Muscle of arm (tissue), 14 donors: ENCODE measurements at places on chromosomes 13 and 19. TPM values are rescaled to one million over a fixed set of nuclear protein-coding genes. Genes with fewer than 3 reads are reported as not detected.

BLVRB gene
- not detected for polyA plus RNA-seq

KIR2DL1 gene
- not detected for polyA plus RNA-seq

LILRB5 gene
- 9.9 TPM for polyA plus RNA-seq

POLD1 gene
- polyA plus RNA-seq: 28.3 TPM

CCDC194 gene
- polyA plus RNA-seq: not detected

SLITRK1 gene
- polyA plus RNA-seq: 3.1 TPM

DNA sequence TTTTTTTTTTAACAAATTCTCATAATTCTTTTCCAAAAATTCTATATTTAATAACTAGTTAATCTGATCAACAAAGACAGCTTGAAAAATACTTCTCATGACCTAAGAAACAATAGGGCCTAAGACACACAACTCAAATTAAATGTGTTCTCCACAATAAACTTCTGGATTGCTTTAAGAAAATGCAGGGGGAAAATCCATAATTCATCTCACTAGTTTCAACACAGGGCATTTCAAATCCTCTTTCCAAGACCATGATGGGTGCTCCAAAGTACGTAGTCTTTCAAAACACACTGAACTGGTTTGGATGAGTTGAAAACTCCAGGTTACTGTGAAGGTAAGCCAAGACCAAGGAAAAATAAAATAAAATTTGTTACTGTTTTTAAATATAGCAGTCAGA, 62.6 kb downstream of the DCLK1 start:
- peak; percentile 44 for DNase-seq

DNA sequence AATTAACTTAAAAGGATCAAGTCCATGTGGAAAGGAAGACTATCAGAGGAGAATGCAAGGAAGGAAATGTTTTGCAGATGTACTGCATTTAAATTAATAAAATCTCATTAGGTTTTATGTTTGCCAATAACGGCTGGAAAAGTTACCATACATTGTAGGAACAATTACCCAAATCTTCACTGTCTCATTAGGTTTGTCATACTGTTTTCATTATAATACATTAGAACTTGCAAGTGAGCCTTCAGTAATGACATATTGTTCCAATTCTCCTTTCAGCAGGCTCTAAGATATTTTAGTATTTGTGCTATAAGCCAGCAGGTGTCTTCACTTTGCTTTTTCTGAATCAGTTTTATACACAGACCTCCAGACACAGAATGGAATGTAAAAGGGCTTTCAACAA, 661.6 kb upstream of the KLHL1 start:
- peak; percentile 30 for DNase-seq

GRCh38 chr19:34363930-34364329, 1.1 kb upstream of the GPI start:
- no peak for DNase-seq

DNA sequence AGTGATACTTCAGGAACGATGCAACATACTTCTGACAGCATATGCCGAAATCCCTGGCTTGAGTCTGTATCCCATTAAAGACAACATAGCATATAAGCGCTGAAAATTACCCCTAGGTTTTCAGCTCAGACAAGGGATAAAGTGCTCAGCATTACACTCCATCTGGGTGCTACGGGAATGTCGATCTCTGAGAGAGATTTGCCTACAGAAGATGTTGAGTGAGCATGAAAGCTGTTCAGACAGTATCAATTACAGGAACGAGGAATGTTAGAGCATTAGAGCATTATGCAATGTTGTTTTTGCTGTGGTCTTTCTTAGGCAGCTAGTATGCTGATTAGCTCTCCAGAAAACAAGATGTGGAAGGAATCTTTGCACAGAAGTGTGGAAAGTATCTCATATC, 484.5 kb downstream of the LIG4 start:
- no peak for DNase-seq

GRCh38 chr13:107649079-107649478, 566.3 kb downstream of the LIG4 start:
- no peak for DNase-seq

- DNase-seq: no peak
Observed at GRCh38 chr19:57382806-57383488, 6.7 kb upstream of the ZNF548 start.

GRCh38 chr19:18478545-18479311, 40.8 kb upstream of the ISYNA1 start:
- DNase-seq: peak; percentile 52

GRCh38 chr13:65907666-65908525, 1322.2 kb downstream of the PCDH9 start:
- DNase-seq: no peak

- no peak for DNase-seq
Observed at GRCh38 chr13:35886332-35887114, 244.7 kb downstream of the DCLK1 start.

DNA sequence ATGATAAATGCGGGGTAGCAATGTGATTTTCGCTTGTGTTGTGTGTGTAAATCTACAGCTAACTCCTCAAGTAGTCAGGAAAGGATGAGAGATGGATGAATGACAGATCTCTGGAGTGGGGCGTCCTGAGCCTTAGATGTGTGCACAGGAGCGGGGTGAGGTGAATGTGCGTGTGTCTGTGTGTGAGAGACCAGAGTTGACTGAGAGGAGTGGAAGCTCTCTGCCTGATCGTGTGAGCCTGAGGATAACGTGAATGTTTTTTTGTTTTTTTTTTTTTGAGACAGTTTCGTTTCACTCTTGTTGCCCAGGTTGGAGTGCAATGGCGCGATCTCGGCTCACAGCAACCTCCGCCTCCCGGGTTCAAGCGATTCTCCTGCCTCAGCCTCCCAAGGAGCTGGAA, 805 bp downstream of the ZNF461 start:
- no peak for DNase-seq
